GM03348 (cell line): ENCODE measurements at places on chromosomes 13 and 19.

DNA sequence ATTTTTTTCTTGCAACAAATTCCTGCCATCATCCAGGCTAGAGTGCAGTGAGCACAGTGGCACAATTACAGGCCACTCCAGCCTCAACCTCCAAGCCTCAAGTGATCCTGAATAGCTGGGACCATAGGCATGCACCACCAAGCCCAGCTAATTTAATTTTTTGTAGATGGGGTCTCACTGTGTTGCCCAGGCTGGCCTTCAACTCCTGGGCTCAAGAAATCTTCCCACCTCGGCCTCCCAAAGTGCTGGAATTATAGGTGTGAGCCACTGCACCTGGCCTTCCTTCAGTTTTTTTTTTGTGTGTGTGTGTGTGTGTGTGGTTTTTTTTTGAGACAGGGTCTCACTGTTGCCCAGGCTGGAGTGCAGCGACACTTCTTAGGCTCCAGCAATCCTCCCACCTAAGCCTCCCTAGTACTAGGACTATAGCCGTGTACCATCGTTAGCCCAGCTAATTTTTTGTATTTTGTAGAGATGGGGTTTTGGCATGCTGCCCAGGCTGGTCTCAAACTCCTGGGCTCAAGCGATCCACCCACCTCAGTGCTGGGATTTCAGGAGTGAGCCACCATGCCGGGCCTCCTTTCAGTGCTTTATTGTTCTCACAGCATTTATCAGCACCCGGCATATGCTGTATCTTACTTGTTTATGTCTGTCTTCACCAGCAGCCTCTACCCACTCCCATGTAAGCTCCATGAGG lies 5.9 kb upstream of the SRRM5 start:
- DNase-seq, result no peak

DNA sequence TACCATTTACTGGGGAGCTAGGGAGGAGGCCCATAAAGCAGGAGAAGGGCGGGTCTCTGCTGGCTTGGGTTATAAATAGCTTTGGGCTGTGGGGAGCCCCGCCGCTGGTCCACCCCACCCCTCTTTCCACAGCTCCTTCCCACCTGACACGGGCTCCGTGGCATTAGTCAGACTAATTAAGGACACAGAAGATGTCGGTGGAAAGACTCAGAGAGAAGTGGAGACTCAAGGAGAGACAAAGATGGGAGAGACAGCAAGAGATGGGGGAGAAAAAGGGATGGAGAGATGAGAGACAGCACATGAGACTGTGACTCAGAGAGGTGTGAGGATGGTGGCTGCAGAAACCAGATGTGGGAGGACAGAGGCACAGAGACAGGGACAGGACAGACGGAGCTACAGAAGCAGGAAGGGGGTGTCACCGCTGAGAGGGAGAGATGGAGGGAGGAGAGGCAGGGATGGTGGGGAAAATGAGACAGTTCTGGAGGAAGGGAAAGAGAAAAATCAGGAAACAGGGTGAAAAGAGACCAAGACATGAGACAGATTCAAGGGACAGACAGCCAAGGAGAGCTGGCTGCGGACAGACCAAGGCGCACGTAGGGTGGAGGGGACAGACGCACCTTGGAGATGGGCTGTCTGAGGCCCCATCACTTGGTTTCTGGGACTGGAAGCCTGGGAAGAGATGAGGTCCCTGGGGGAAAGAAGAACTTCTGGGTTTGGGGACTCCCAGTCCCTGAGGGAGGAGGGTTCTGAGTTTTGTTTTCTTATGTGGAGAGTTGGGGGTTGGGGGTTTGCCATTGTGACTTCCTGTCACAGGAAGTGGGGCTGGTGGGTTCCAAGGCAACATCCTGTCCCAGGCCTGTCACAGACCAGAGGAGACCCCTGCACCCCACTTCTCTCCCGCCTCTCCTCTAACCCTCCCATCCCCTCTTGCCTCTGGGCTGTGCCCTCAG lies 4.1 kb downstream of the ARHGEF1 start:
- DNase-seq, result no peak

DNA sequence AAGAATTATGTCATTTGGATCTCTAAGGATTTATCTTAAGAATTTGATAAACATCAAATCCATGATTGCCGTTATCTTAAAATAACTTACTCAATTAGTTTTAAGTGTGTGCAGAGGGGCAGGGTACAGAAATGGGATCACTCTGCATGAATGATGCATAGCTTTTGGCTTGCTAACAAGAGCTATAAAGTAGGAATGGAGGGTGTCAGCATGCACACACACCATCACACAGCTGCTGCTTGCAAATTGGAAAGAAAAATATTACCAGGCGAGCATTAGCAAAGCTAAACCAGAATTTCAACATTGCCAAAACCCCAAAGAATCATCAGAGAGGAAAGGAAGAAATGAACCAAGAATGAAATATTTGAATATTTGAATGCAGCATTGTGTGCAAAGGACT lies 580.6 kb downstream of the LMO7 start:
- no peak for DNase-seq

- no peak for DNase-seq
Measured at GRCh38 chr13:42108217-42108616, 59.8 kb downstream of the DGKH start.

DNA sequence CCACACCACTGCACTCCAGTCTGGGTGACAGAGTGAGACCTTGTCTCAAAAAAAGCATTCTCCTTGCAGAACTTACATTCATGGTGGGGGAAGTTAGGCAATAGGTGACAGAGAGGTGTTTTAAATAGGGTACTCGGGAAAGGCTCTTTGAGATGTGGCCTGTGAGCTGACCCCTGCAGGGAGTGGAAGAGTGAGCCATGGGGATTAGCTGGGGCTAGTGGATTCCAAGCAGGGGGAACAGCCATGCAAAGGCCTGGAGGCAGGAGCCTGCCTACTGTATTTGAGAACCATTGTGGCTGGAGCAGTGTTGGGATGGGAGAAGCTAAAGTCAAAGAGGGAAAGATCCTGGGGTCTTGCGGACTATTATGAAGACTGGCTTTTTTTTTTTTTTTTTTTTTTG lies 3.9 kb upstream of the DMKN start:
- DNase-seq, result no peak

- no peak for DNase-seq
Measured at GRCh38 chr13:48377857-48378256, 35.1 kb downstream of the LPAR6 start.

DNA sequence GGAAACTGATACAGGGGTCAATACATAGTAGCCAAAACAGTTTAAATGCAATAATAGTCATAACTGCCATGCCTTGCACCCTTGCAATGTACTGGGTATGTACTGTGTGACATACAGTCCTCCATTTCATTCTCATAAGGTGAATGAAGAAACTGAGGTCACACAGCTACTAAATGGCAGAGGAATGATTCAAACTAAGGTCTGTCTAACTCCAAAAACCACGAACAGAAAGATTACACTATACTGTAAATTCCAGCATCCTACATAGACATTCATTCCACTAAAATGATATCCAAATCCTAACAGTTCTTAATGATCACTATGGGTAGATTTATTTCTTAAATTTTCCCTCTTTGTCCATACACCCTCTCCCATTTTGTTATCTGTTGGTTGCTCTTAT lies 238.1 kb upstream of the SERP2 start:
- no peak for DNase-seq

- DNase-seq, result peak; percentile 75
Measured at GRCh38 chr19:32599736-32600157, 18.8 kb downstream of the PDCD5 start.

- no peak for DNase-seq
Measured at GRCh38 chr13:62613819-62614218, 1198.2 kb upstream of the PCDH20 start.

DNA sequence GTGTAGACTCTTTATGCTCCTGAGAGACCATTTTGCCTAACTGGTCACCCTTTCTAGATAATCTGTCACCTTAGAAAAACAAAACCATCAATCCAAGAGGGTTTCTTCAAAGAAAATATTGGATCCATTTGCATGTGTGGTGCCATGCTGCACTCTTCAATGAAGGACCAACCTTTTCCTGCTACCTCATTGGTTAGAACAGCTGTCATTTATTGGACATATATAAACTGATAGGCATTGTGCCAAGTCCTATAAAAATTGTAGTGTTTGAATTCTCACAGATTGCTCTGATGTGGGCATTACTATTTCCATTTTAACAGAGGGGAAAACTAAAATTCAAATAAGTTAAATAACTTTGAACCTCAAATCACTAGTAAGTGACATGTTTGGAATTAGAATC lies 333.2 kb downstream of the MYO16 start:
- DNase-seq, result no peak

DNA sequence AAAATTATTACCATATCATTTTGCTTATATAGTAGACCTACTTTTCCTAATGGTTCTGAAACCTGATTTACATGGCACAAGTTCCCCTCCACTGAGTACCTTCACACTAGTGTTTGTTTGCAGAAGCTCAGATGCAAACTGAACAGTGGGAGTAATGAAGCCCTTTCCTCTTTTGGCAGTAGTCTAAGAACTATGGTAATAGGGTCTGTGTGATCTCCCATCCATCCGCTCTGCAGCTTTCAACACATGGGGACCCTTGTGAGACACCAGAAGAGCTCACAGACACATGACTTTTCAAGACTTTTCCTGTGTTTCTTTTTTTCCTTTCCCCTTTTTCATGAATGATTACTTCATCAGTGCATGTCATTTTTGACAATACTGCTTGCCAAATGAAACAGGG lies 336.0 kb downstream of the ATP8A2 start:
- DNase-seq, result no peak

DNA sequence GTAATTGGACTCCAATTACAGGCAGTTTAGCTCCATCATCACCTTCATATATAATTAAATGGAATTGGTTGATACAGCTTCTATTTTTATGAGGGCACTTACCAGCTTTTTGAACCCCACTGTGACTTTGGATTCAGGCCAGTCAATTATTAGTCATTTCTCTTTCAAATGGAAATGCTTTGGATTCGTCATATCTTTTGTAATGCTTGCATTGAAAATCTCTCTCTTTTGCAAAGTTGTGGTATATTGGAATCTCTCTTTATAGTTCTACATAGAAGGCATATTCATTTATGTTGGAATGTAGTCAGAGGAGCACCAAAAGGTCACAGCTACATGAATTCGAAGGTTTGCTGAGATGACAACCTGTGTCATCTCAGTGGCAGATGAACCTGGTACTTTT lies 1074.3 kb upstream of the SLC10A2 start:
- DNase-seq, result no peak

- peak; percentile 18 for DNase-seq
Measured at GRCh38 chr13:101289764-101290163, 126.5 kb downstream of the NALCN start.

DNA sequence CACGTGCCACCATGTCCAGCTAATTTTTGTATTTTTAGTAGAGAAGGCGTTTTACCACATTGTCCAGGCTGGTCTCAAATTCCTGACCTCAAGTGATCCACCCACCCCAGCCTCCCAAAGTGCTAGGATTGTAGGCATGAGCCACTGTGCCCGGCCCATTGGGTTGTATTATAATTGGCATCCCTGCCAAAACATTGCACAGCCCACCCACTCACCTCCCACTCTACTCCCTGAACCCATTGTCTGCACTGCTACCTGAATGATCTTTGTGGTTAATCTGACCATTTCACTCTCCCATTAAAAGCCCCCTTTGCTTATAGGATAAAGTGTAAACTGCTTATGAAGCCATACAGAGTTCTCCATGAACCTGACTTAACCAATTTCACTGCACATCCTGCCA lies 26.3 kb upstream of the KCTD12 start:
- DNase-seq, result no peak

- no peak for DNase-seq
Measured at GRCh38 chr13:77460195-77460594, 75.3 kb upstream of the SCEL start.

DNA sequence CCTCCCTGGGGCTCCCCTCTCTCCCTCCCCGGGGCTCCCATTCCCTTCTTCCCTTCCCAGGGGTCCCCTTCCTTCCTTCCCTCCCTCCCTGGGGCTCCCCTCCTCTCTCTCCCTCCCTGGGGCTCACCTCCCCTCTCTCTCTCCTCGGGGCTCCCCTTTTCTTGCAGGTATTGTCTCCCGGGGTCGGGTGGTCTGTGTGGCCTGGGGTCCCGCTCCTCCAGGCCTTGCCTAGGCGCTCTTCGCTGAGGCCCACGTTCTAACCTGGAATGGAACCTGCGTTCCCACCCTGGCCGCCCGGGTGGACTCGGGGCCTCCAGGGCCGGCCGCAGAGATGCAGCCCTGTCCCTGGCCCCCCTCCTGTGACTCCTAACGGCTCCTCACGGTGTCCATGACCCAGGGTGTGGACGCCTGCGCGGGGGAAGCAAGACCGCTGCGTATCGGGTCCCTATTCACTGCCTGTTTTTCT lies 940 bp upstream of the DCUN1D2 start:
- DNase-seq, result peak; percentile 69

- DNase-seq, result peak; percentile 33
Measured at GRCh38 chr13:42762917-42763316, 18.5 kb upstream of the FAM216B start.

GRCh38 chr13:111474136-111475002 lies 153.9 kb downstream of the TEX29 start:
- peak; percentile 84 for DNase-seq

- DNase-seq, result no peak
Measured at GRCh38 chr19:6712231-6712630, 8.2 kb downstream of the C3 start.

DNA sequence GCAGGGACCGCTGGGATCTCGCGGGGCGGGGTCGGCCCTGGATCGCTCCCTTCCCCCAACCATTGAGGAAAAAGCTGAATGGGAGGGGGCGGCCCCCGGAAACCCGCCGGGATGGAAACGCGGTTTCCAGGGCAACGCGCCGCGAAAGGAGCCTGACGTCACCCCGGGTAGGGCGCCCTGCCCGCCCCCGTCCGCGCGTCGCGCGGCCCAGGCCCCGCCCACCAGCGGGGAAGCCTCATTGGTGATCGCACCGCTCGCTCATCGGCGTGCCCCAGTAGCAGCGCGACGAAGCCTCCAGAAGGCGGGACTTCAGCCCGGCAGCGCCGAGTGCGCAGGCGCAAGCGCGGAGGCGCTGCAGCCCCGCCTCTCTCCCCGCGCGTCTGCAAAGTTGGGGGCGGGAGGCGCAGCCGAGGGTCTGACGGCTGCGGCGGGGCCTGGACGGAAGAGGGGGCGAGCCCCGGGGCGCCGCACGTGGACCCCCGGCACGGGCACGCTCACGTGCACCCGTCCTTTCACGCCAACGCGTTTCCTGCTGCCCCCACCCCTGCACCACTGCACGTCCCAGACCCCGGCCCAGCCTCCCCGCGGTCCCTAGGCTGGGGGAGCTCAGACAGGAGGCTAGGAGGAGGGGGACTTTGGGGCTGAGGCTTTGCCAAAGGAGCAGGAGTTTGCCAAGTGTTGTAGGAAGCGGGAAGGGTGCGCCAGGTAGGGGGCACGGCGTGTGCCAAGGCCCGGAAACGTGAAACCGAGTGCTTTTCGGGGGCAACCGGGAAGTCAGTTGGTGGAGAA lies 8.2 kb upstream of the CIRBP start:
- DNase-seq, result peak; percentile 95

GRCh38 chr13:62747629-62748028 lies 1332.0 kb upstream of the PCDH20 start:
- DNase-seq, result no peak
